ENCODE measurements at places on chromosomes 1 and 21. TPM values are rescaled to one million over a fixed set of nuclear protein-coding genes. Genes with fewer than 3 reads are reported as not detected.

ZFP69B gene
- total RNA-seq, result 2.1 TPM

GBP5 gene
- total RNA-seq, result 2.1 TPM

GRCh38 chr1:227791425-227792143, 23.9 kb upstream of the PRSS38 start:
- DNase-seq, result no peak

DNA sequence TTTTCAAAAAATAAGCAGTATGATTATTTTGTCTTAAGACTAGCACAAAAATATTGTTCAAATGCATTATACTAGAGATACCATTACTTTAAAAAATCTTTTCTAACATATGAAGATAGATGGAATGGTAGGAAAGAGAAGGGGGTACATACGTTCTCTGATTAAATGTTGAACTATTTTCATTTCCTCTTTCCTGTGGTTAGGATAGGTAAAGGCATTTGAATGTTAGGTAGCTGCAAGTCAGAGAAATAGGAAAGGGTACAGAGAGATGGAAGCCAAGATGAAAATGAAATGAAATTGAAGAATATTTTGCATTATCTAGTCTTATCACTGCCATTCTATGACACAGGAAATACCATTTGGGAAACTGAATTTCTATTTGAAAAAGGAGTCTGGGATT, 28.3 kb downstream of the TLCD4 start:
- DNase-seq, result no peak

All from mucosa of descending colon (tissue), 3 donors.